ENCODE measurements at places on chromosomes 2 and 18. TPM values are rescaled to one million over a fixed set of nuclear protein-coding genes. Genes with fewer than 3 reads are reported as not detected.

RUFY4 gene
- total RNA-seq = not detected

ACKR3 gene
- total RNA-seq = 0.93 TPM

VAPA gene
- 198 TPM for total RNA-seq

GRHL1 gene
- total RNA-seq = 0.94 TPM

PARD6G gene
- 1.9 TPM for total RNA-seq

SERPINB10 gene
- total RNA-seq = 3.4 TPM

GATA6 gene
- total RNA-seq = 3.8 TPM

CD8B gene
- total RNA-seq = not detected

DRC1 gene
- total RNA-seq = 0.13 TPM

RNU2-63P gene
- under 0.01 TPM for total RNA-seq

GCG gene
- total RNA-seq = not detected

Measured in mammary microvascular endothelial cell (primary cell).